ENCODE measurements at places on chromosomes 2 and 18. TPM values are rescaled to one million over a fixed set of nuclear protein-coding genes. Genes with fewer than 3 reads are reported as not detected.

EIF4E2 gene
- 108 TPM for total RNA-seq

EVX2 gene
- not detected for total RNA-seq

DNA sequence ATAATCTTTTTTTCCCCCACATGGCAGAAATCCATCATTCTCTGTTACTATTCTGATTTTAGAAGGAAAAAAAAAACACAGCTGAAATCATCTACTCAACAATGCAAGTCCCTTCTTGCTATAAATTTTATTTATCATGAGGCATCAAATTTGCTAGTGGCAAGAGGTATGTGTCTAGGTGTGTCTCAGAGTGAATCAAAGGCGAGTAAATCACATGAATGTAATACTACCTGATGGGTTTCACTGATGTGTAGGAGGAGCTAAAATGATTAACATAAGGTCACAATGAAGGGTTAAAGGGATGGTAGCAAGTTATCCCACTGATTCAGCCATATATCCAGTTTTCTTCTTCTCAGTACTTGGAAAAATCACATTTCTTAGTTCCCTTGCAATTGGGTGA lies 24.5 kb upstream of the PELI1 start:
- H3K4me1 ChIP-seq: no peaks in the 10 kb centered on the region
- H3K27ac ChIP-seq: no peak overlapping the region
- no peaks in the 10 kb centered on the region for H3K36me3 ChIP-seq
- no peak overlapping the region for H3K4me3 ChIP-seq
- no peaks in the 10 kb centered on the region for H3K27me3 ChIP-seq

GRCh38 chr2:240810621-240811020 lies 9.4 kb downstream of the KIF1A start:
- peak; percentile 19 for DNase-seq
- H3K27ac ChIP-seq: no peak overlapping the region
- no peak overlapping the region for H3K4me3 ChIP-seq
- peaks cover 3% of the 10 kb centered on the region for H3K4me1 ChIP-seq
- H3K36me3 ChIP-seq: peaks cover 74% of the 10 kb centered on the region

GRCh38 chr18:56647071-56647470 lies 4.1 kb upstream of the WDR7 start:
- H3K27ac ChIP-seq: no peak overlapping the region
- H3K4me1 ChIP-seq: no peaks in the 10 kb centered on the region
- no peak for DNase-seq
- H3K36me3 ChIP-seq: no peaks in the 10 kb centered on the region
- H3K27me3 ChIP-seq: no peaks in the 10 kb centered on the region

DNA sequence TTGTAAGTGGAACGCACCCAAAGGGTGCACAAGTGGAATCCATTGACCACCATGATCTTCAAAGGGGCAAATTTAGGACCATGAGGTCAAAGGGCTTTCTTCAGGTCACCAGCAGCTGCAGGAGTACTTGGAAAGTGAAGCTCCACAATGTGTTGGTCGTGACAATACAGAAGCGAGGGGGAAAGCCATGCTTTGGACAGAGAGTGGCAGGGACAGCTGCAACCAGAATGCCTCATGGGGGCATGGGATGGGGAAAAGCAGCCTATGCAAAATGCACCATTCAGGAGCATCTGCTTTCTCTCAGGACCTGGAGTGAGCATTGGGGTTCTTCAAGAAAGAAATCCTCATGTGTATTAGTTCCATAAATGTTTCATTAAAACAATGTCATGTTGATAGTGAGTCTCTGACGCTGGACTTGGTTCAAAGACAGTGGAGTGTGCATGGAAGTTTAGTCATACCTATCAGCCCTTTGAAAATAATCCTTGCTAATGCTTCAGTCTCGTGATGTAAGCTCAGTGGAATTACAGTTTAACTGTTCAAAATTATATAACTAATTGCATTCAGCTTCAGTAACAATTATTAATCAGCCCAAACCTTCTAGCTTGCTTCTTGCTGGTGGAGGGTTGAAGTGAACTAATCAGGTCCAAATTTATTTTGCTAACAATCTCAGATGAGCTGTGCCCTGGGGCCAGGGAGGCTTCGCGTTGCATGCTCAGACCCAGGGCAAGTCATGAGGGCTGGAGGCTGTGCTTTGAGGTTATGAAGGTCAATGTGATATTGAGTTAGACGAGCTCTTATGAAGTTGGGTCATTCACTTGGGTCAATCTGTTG lies 41.6 kb downstream of the ACKR3 start:
- H3K27ac ChIP-seq: no peak overlapping the region
- H3K36me3 ChIP-seq: no peaks in the 10 kb centered on the region
- no peak for DNase-seq
- no peaks in the 10 kb centered on the region for H3K4me1 ChIP-seq
- H3K4me3 ChIP-seq: no peak overlapping the region
- H3K27me3 ChIP-seq: no peaks in the 10 kb centered on the region

All from H9 (cell line).